ENCODE measurements at places on chromosomes 11 and 22.

- DNase-seq: no peak
Measured at GRCh38 chr11:88105526-88105925, 69.7 kb downstream of the RAB38 start.

- DNase-seq: no peak
Measured at GRCh38 chr11:32983506-32983905, 32.2 kb upstream of the DEPDC7 start.

DNA sequence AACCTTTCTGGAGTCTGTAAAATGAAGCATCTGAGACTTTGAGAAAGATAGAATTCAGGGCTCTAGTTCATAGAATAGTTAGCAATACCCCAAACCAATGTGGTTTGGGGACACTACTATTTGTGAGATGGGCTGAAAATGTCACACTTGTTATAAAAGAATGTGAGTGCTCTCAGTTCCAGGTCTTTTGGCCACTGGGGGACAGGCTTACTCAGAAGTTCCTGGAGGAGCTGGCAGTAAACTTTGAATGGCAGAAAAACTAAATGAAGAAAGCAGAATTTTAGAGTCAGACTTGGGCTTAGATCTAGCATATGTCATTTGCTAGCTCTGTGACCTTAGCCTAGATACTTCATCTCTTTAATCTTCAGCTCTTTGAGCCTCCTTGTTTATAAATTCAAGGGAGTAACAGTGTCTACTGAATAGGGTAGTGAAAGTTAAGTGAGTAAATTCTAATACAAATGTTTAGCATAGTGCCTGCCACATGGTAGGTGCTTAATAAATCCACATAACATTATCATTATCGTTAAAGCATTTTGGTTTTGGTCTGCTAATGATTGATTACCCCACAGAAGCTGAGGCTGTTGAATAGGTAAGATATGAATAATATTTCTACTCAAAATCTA, 3.7 kb downstream of the LYVE1 start:
- peak; percentile 42 for DNase-seq

DNA sequence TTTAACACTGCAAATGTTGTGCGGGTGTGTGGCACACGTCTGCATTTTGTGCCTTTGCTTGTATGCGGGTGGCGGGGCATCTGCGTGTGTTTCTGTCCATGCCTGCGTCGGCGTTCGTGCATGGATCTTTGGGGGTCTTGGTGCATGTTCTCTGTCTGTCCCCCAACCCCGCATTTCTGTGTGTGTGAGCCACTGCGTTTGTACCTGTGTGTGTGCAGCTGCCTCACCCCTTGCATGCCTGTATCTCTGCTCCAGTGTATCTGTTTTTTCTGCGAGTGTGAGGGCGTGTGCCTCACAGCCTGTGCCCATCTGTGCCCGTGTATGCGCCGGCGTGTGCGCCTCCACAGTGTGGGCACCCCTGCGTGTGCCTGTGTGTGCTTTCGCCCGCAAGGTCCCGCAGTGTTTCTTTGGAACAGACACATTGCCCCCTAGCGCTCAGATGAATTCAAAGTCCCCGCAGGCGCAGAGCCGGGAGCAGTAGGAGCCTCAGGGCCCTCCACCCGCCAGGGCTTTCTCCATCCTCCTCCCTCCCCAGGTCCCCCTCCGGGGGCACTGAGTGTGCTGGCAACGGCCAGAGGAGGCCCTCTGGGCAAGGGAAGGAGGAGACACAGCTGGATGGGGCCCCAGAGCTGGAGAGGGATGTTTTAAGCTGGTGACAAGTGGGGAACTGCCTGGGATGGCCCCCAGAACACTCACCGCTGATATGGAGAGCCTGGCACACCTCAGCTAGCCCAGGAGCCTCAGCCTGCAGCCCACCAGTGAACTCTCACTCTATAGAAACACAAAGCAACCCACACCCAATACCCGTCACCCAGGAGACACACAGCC, 3.1 kb upstream of the MN1 start:
- peak; percentile 72 for DNase-seq

DNA sequence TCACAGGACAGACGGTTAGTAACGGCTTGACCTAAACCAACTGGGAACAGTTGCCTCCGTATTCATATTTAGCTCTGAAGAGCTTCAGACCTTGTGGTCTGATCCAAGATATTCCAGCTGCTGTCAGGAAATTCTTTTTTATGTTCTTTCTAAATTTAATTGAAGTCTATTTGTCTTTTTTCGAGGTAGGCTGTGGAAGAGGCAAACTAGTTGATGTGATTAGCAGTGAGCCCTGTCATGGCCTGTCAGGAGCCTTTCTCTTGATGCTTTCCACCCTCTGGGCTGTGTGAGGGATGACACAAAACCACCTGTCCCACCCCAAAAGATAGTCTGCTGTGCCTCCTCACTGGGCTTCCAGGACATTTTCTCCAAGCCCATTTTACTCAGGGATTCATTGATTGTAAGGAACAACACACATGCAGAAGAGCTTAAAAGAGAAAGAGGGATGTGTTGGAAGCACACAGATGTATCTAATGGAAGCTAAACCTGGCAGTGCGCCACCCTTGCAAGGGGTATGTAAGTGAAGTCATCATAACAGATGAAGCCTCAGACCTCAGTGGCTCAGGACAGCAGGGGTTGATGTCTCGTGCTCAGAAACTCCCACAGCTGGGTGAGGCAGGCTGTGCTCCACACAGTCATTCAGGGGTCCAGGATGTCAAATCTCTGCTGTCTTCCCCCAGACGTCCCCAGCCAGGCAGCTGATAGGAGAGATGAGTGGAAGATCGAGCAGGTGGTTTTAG, 170.0 kb downstream of the NCAM1 start:
- DNase-seq: no peak

- DNase-seq: peak; percentile 16
Measured at GRCh38 chr11:60905551-60906113, 753 bp downstream of the PRPF19 start.

DNA sequence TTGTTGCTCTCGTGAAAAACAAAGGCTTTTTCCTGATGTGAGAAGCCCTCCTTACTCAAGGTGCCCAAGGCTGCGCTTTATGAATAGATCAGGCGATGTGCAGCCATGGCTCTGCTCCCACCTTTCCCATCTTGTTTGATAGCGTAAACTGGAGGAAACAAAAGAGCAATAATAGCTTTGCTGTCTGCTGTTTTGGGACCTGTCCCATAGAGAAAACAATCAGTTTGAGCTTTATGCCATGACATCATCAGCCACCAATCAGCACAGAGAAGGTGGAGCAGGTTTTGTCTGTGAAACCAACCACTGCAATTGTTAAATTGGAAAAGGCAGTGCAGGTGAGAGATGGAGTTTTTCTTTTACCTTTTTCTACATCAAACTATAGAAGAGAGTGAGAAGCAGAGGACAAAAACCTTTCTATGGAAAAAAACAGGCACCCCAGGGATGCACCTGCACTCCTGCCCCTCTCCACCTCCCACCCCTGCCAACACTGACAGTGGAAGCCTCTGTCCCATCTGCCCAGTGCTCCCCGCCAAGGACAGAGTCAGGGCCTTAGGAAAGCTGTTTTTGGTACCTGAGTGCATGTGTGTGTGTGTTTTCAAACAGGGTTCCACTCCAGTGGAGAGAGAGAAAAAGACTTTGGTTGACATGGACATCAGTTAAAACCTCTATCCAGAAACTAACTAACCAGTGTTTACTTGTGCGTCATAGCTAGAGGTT, 80.7 kb downstream of the MICAL3 start:
- peak; percentile 57 for DNase-seq

GRCh38 chr11:19970944-19971343, 189.3 kb downstream of the DBX1 start:
- no peak for DNase-seq

DNA sequence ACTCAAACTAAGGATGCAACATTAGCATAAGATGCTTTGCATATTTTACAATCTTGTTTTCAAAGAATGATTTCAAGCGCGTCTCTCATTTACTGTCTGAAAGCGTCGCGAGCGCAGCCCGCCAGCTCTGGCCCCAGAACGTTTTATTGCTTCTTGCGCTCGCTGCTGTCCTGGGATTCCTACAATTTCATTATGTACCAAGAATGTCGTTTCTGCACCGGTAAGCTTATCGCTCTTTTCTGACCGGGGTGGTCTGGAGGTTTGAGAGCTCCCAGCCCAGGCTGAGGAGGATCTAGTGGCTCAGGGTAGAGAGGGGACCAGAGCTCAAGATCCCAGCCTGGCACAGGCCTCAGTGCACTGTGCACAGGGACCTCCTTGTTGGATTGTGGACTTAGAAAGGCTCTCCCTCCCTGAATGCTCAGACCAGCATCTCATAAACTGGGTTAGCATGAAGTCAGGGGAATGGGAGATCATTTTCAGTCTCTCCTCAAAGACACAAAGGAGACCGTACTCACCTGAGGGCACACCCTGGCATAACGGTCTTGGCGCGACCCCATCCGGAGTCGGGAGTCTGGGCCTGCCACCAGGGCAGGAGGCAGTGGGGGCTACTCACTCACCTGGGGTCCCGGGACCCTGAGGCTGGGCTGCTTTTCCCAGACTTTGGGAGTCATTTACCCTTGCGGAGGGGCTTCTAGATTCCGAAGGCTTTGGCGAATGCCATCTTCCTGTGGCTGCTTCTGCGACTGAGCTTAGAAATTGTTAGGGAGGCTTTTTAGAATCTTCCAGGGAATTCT, 817.4 kb downstream of the BRD1 start:
- no peak for DNase-seq

DNA sequence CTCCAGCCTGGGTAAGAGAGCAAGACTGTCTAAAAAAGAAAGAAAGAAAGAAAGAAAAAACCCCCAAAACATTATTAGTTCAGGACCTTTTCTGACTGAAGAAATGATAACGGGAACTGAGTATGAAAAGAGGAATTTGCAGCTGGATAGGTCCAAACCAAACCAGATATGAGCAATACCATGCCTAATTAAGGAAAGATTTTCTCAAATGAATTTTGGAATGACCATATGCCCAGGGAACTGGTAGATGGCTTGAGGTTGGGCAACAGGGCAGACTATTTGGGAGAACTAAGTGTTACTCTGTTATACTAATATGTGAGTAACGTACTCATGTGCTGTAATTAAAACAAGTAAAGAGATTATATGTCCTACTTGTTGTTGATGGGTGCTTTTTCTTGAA, 186.1 kb downstream of the TMEM135 start:
- DNase-seq: no peak

GRCh38 chr11:47991266-47991830, 11.0 kb downstream of the PTPRJ start:
- peak; percentile 90 for DNase-seq

GRCh38 chr11:102669664-102670063, 35.9 kb downstream of the MMP27 start:
- no peak for DNase-seq

GRCh38 chr22:27571463-27572277, 229.9 kb downstream of the MN1 start:
- no peak for DNase-seq

- DNase-seq: peak; percentile 81
Measured at GRCh38 chr11:108973402-108974162, 308.7 kb downstream of the DDX10 start.

DNA sequence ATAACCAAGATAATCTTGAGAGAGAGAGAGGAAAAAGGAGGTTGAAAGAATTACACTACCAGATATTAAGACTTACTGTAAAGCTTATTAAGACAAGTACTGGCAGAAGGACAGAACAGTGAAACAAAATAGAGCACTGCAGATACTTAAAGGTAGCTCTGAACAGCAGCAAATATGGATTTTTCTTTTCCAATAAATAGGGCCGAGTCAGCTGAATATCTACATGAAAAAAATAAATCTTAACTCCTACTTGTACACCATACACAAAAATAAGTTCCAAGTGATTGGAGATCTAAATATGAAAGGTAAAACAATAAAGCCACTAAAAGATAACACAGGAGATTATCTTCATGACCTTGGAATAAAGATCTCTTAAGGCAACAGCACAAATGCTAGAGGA, 12.4 kb downstream of the THAP12 start:
- no peak for DNase-seq

GRCh38 chr22:36423461-36424404, 36.0 kb upstream of the MYH9 start:
- DNase-seq: no peak

DNA sequence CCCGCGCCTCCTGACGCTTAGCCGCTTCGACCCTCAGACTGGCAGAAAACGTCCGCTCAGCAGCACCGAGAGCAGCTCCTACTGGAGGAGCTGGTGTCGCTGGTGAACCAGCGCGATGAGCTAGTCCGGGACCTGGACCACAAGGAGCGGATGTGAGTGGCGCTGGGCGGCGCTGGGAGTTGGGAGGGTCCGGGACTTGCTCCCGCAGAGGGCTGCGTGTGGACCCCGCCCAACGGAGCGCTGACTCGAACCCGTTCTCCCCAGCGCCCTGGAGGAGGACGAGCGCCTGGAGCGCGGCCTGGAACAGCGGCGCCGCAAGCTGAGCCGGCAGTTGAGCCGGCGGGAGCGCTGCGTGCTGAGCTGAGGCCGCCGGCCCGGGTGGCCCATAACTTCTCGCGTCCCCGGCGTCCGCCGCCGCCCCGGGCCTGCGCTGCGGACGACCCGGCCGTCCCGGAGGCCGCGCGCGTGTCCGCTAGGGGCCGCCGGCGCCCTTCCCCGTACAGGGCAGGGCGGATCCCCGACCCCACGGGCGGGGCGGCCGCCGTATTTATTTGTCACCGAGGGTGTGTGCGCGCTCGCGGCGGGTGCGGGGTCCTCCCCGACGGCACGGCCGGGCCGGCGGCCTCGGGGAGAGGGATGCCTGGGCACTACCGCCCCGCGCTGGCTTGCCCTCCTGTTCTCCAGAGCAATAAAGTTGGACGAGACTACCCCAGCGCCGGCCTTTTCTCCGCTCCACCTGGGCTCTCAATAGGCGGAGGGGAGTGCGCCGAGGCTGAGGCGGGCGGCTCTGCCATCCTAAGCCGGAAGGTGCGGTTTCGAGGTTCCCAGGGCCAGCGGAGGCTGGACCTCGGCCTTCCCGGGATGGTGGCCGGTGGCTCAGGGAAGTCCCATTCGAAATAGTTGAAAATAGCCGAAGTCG, 3.4 kb downstream of the KCNK7 start:
- peak; percentile 94 for DNase-seq

DNA sequence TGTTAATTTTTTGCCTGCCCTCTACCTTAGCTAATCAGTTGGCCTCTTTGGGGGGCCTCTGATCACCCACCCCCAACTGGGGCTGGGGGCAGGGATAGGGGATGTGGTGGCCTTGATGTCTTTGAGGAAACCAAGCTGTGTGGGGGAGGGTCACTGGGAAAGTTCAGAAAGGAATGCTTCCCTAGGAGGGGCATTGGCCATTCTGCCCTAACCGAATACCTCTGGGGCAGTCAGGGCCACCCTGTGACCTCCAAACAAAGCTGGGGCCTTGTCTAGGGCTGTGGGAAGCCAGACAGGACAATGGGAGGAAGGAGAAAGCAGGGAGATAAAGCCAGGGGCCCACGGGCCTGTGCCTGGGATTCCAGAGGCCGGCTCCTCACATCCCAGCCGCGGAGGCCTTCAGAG, 97.5 kb downstream of the TSPAN18 start:
- peak; percentile 96 for DNase-seq

GRCh38 chr11:69463181-69463994, 18.1 kb upstream of the LINC01488 start:
- peak; percentile 71 for DNase-seq

- no peak for DNase-seq
Measured at GRCh38 chr11:27421819-27422494, 50.6 kb downstream of the LGR4 start.

DNA sequence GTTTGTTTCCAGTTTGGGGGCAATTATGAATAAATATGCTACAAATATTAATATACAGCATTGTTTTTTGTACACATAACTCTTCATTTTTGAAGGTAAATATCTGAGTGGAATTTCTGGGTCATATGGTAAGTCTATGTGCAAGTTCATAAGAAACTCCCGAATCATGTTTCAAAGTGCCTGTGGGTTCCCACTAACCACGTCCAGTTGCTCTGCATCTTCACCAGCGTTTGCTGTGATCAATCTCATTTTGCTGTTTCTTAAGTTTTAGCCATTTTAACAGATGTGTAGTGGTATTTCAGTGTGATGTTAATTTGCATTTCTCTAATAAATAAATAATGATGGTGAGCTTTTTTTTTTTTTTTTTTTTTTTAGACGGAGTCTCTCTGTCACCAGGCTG, 14.2 kb upstream of the CSRP3 start:
- no peak for DNase-seq

All from mesendoderm (in vitro differentiated cells).